ENCODE measurements at places on chromosomes 1 and 21. TPM values are rescaled to one million over a fixed set of nuclear protein-coding genes. Genes with fewer than 3 reads are reported as not detected.

LCE2B gene
- not detected for polyA plus RNA-seq

ANGPTL7 gene
- 1.4 TPM for polyA plus RNA-seq

HPDL gene
- 2.1 TPM for polyA plus RNA-seq

CAPN2 gene
- 109 TPM for polyA plus RNA-seq

TRABD2B gene
- 4.9 TPM for polyA plus RNA-seq

DNA sequence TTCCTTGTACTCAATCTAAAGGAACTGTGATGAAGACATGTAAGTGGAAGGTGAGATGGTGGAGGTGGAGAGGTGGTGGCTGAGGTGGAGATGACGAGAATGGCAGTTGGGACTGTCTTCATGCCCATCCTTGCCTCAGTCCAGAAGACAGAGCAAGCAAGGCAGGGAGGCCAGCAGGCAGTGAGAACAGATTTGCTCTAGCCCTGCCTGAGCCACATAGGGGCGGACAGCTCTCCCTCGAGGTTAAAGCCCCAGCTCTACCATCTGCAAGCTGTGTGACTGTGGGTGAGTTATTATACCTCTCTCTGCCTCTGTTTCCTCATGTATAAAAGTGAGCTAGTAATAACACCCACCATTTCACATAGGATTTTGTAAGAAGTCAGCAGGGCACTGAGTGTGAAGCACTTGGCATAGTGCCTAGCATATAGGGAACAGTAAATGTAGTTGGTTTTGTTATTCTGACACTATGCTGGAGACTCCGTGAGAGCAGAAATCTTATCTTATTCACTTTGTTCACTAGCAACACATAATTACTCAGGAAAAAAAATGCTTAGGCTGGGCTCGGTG is 4.8 kb upstream of the FAM110D start:
- no peak for DNase-seq

DNA sequence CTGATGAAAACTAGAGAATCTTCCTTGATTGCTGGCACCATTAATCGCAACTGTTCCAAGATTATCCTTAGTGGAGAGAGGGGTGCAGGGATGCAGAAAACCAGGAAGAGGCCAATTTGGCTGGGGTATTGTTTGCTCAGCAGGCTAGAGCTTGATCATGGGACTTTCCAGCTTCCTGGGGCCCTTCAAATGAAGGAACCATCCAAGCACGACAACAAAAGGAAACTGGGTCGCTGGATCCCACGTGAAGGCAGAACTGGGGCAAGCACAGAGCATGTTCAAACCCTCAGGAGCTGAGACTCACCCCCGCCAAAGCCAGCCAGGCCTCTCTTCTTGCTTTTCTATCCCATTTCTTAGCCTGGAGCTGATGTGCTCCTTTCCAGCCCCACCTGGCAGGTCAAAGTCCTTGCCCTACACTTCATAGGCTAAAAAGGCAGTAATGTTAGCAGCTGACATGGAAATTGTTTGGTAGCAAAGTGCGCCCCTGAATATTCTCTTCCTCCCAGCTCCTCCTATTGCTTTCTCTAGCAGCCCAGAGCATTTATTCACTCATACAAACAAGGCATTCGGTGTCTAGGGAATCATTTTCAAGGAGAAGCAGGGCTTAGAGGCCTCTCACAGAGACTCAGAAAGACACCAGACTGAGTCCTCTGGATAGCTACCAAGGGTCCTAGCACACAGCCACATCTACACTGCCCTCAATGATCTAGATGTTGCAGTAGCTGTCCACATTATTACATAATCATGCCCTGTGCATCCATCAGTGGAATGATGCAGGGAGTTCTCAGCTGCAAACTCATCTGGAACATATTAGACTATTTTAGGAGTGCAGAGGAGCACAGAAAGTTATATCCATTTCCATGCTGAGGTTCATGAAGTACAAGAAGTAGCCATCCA is 11.5 kb downstream of the KCNA2 start:
- DNase-seq: peak; percentile 16

DNA sequence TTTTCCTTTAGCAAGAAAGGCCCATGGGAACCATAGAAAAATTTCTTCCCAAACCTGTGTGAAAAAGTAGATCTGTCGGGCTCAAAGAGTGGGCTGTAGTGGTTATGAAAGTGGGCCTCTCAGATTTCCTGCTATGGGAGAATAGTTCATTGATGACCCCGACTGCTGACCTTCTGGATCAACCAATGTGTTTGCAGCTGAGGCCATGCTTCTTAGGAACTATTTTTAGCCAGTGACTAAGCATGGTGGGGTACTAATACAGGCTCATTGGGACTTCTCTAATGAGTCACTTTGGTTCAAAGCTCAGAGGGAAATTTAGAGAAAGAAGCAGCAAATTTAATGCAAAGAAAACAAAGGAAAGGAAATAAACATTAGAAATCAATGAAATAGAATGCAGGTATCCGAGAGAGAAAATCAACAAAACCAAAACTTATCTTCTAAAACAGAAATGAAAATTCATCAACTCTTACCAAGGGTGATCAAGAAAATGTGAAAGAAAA is 12.6 kb upstream of the PSMA5 start:
- no peak for DNase-seq

DNA sequence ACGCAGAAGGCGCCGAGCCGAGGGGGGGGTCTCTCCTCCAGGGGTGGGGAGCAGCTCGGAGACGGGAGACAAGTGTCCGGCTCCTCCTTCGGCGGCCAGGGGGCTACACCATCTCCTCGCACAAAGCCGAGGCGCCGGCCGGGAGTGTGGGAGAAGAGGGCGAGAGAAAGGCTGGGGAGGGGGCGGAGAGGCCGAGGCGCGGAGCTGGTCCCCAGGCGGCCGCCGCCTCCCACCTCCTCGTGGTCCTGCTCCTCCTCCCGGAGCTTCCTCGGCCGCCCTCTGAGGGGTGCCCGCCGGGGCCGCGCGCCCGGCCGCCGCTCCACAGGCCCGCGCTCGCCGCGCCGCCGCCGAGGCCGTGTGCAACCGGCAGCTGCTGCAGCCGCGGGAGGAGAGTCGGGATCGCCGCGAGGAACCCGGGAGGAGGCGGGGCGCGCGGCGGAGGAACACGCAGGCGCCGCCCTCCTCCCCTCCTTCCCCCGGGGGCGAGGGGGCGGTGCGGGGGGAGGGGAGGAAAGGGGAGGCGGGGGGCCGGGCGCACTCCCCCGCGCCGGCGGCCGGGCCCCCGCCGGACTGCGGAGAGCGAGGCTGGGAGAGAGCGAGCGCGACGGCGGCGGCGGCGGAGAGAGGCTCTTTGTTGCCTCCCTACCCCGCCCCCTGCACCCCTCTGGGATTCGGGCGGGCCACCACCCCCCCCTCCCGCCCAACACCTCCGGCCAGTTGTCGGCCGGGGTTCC is at the start of gene ENAH:
Gene ENAH, minus strand, starts transcription at position 395 of the 734 bp plus-strand sequence. CDS start 433 bp downstream, outside the sequence.
- DNase-seq: peak; percentile 83

DNA sequence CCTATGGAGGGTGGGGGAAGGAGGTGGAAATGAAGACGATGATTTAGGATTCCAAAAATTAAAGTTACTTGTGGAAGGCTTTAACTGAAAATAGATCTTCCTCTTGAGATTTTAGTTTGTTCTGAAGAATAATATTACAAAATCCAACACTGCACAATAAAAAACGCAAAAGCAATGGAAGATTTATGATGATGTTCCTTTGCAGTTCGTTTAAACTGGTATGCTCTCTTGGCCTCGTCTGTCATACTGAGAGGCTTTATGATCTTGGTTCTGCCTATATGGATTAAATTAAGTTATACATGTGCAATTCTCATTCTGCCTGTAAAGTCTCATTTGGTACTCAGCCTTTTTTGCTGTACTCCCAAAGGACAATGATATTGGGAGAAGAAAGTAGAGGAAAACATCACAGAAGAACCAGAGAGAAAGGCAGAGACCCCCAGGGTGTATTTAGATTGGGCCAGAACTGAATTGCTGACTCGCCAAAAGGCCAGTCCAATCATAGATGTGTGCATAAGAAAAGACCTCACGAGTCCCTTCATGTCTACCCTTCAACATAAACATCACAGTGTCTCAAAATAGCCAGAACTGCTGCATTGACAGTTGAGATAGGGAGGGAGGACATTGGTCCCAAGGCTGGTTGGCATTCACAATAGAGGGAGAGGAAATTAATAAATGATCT is 188.6 kb downstream of the GREM2 start:
- DNase-seq: no peak

GRCh38 chr1:167427848-167428247 is 90.5 kb downstream of the CD247 start:
- DNase-seq: peak; percentile 22

DNA sequence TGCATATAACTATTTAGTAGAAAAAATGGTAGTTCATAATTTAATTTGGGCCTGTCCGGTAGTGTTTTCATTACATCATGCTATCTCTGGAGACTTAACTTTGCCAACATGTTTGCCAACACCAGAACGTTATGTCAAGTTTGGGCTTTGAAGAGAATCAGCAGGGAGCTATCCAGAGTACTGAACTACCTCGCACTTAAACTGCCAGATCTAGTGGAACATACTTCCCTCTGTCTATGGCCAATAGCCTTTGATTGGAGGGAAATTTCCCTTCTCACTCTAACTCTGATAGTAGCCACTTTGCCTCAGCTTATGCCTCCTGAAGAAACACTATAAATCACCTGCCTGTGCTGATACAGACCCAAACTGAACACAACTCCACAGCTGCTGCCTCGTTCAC is 10.0 kb downstream of the LRRC53 start:
- peak; percentile 59 for DNase-seq

DNA sequence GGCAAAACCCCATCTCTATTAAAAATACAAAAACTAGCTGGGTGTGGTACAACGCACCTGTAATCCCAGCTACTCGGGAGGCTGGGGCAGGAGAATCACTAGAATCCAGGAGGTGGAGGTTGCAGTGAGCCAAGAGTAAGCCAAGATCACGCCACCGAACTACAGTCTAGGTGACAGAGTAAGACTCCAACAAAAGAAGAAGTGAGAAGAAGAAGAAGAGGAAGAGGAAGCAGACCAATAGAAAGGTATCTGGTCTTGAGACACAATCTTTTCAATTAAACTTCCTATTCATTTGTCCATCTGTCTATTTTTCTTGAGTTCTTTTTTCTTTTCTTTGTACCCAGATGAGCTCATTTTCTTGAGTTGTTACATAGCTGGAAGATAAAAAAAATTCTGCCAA is 55.7 kb upstream of the ACADM start:
- no peak for DNase-seq

DNA sequence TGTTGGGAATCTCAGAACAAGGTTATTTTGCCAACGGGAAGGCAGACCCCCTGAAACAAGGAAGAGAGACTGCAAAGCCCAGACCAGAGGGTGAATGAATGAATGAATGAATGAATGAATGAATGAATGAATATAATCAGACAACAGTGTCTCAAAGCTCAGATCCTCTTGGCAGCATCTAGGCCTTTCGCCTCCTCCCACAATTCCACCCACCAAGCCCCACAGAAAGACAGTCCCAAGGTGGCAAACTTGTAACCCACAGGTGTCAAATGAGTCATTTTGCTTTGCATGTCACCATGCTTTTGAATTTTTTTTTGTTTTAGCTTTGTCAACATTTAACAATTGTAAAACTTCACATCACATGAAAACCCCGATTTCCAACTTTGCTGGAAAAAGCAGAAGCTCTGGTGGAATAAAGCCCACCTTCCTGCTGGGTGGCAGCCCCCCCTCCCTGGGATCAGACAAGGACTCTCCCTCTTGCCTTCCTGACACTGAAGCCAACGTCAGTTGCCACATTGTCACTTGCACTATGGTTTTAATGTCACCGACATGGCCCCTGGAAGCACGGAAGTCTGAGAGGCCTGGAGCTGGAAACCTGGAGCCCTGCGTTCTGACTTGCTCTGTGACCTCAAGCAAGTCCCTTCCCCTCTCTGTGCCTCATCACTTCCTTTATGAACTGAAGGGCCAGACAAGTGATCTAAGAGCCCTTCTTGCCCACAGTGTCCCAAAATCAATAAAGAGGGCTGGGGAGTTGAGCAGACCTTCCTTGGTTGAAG is 134.6 kb upstream of the RUNX3 start:
- DNase-seq: no peak

DNA sequence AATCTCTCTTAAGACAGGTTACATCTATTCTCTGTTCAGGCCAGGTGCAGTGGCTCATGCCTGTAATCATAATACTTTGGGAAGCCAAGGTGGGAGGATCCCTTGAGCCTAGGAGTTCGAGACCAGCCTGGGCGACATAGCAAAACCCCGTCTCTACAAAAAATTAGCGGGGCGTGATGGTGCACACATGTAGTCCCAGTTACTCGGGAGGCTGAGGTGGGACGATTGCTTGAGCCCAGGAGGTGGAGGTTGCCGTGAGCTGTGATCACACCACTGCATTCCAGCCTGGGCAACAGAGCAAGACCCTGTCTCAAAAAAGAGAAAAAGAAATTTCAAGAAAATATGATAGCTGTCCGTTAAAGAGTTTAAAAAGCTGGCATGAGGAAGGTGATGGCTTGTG is 43.0 kb downstream of the UBE4B start:
- DNase-seq: no peak

DNA sequence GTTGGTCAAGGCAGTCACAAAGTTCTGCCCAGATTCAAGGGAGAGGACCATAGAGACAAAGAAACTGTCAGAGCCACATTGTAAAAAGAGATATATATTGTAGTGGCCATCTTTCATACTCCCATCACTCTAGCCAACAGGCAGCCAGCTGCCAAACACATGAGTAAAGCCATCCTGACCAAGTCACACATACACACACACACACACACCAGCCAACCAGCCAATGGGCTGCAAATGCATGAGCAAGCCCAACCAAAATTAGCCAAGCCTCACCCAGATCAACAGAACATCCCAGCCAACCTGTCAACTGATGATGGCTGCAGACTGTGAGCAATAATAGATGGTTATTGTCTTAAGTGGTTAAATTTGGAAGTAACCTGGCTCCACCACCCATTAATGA is 120.7 kb downstream of the SEC16B start:
- no peak for DNase-seq

DNA sequence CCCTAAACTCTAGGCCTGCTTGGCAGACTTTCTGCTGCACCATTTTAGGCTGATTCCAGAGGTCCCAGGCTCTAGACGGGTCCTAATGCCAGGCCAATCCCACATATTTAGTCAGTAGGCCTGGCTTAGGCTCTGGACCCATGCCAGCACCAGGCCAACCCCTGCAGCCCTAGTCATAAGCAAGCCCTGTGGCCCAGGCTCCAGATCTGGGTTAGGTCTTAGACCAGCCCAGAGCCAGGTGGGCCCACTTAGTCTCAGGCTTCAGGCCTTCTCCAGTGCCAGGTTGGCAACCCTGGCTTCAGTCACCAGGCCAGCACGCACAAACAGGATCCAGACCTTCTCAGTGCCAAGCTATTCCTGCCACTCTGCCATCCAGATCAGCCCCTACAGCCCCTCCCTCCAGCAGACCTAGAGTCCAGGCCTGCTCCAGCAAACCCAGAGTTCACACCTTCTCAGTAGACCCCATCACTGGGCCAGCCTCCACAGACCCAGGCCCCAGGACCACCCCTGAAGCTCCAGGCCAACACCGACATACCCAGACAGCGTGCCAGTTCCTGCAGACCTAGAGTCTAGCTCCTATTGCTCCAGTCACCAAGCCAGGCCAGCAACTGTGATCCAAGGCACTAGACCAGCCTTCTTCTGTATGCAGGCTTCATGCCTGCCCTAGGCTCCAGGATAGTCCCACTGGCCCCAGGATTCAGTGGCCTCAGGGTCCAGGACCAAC is 467.6 kb downstream of the RWDD3 start:
- no peak for DNase-seq

- DNase-seq: no peak
These were observed 635 bp upstream of the APH1A start for GRCh38 chr1:150269451-150269850.

Data from muscle of arm (tissue), 14 donors.